Pancreas (tissue), 10 donors: ENCODE measurements at places on chromosomes 12 and 14. TPM values are rescaled to one million over a fixed set of nuclear protein-coding genes. Genes with fewer than 3 reads are reported as not detected.

The OR4K14 gene
- polyA plus RNA-seq = not detected

The PTPRR gene
- polyA plus RNA-seq = 0.23 TPM

The LPAR5 gene
- 0.19 TPM for polyA plus RNA-seq

The ITGB7 gene
- polyA plus RNA-seq = 1.8 TPM

The TAS2R13 gene
- polyA plus RNA-seq = not detected

The MYH6 gene
- 0.72 TPM for polyA plus RNA-seq

The TRHDE gene
- 2.2 TPM for polyA plus RNA-seq

The CAPS2 gene
- 3.9 TPM for polyA plus RNA-seq

The C12orf50 gene
- not detected for polyA plus RNA-seq

The MYBPC1 gene
- polyA plus RNA-seq = 0.59 TPM

The KRT82 gene
- polyA plus RNA-seq = not detected

The KCNK13 gene
- 0.12 TPM for polyA plus RNA-seq

The COCH gene
- polyA plus RNA-seq = 8.5 TPM

GRCh38 chr14:55092341-55092740 is 36.7 kb upstream of the LGALS3 start:
- no peak for DNase-seq

GRCh38 chr14:89912667-89913211 is 41.8 kb downstream of the EFCAB11 start:
- DNase-seq = no peak

DNA sequence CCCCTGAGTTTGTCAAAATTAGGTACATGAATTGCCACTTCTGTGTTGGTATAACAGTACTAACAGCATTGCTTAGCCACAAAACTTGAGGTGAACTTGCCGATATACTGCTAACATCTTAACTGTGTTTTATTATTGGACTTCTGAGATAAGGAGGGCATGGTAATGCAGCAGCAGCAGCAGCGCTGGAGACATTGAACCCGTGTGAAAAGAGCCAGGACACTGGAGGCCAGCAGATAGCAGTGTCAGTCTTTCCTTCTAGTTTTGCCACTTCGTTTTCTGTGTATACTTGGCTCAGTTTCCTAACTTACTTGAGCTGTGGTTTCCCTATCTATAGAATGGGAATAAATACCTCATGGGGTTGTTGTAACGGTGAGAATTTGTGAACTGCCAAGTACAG is 82.7 kb downstream of the KTN1 start:
- no peak for DNase-seq

DNA sequence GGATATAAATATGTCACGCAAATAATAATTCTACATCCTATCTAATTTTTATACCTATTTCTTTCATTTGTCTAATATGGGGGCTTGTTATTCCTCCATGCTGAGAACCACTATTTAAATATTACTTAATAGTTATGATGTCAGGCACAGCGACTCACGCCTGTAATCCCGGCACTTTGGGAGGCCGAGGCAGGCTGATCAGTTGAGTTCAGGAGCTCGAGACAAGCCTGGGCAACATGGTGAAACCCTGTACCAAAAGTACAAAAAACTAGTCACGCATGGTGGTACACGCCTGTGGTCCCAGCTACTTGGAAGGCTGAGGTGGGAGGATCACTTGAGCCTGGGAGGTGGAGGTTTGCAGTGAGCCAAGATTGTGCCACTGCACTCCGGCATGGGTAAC is 45.2 kb downstream of the GXYLT1 start:
- no peak for DNase-seq

DNA sequence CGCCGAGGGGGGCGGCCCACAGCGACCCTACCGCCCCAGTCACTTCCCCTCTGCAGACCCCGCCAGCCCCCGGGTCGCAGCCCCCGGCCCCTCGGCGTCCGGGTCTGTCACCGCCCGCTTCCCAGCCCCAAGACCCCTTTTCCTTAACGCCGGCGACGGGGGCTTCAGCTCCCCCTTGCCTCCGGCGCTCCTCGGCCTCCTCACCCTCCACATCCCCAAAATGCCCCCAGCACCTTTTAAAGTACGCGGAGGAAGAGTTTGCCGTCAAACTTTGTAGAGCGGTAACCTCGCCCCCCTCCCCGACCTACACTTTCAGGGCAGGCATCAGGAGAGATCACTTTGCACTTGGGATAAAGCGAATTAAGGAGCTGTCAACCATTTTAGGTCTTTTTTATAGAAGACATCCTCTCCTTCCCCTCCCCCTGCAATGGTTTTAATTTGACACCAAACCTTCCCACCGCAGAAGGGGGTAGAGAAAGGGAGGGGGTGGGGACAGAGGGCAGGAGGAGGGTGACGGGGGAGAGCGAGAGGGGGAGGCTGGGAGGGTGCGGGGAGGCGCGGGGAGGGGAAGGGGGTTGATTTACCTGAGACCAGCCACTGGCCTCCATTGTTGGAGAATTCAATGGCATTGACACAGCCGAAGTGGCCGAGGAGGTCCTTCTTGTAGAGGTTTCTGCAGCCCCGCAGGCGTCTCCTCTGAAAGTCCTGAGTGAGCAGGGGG is 578 bp downstream of the DCAF5 start:
- DNase-seq = peak; percentile 23

GRCh38 chr12:121009741-121010140 is 6.5 kb downstream of the C12orf43 start:
- peak; percentile 70 for DNase-seq

DNA sequence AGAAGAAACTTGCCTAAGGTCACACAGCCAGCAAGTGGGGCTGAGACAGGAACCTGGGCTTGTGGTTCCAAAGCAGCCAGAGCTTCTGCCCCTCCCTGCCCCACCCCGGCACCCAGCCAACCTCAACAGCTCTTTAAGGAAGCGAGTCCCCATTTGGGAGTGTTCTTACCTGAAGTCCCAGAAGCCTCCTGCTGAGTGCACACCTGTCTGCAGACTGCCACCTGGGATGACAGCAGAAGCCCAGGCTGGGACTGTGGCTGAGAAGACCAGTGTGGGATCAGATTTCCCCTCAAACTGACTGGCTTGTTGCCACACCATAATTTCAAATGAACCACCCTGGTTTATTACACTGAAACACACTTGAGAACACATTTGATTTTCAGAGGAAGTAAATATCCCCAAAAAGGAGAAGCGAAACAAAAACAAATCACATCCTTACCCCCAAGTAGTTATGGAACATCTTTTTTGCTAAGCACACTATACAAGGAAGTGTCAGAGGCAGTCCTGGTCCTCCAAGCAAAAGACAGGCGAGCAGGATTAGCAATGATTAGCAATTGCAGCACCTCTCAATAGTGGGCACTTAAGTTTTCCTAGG is 6.3 kb upstream of the RIN3 start:
- no peak for DNase-seq

- DNase-seq = no peak
These were observed 5.6 kb downstream of the CNOT2 start for GRCh38 chr12:70248876-70249275.

DNA sequence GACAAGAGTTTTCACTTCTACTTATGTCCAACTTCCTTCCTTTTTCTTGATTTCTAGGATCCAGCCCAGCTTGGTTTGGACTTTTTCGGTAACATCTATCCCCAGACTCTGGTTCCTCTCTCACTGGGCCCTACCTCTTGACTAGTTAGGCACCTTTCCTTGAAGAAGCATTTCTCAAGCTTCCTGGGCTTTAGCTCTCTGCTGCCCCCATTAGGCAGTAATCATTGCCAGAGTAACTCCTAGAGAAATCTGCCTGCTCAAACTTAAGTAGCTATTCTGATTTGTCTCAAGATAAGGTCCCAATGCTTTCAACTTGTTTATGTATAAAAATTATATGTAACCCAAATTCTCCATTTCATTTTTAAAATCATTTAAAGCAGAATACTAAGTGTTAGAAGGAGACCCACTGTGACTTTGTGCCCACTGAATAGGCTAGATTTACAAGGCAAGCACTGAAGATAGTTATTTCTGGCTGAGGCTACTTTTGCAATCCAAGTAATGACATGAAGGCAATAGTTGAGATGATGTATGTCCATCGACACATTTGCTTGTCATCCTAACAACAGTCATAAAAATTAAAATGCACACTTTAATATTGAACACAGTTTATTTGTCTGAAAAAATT is 275.0 kb upstream of the G2E3 start:
- no peak for DNase-seq

DNA sequence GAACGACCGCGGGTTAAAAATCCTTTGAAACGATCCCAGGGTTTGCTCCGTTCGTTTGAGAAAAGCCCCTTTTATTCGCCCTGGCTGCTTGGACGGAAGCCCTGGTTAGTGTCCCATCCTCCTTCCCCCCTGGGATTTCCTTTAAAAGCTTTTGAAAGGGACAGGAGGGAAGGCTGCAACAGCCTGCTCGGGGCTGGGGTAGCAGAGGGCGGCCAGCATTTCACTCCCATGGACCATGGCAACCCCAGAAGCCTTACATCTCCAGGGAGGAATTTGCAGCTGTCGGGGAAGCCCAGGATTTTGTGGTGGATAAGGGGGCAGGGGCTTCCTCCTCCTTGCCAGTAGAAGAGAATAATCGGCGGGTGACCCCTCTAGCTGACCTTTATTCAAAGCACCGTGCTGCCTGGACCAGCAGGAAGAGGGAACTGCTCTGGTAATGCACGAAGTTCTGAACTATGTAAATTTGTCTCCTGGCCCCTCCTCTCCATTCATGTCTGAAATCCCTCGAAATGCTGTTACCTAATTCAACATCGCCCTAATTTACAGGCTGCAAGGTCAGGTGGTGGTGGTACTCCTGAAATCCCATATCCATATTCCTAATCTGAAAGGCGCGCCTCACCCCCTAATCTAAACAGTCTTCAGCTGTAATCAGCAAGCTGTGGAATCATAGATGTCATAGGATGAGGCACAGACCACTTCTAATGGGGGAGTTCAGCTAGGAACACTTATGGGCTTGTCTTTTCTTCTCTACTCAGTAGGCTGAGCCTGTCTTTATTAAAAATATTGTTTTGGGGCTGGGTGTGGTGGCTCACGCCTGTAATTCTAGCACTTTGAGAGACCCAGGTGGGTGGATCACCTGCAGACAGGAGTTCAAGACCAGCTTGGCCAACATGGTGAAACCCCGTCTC is 1.0 kb upstream of the CLIP1 start:
- DNase-seq = peak; percentile 15

GRCh38 chr12:66688846-66689439 is 10.1 kb upstream of the GRIP1 start:
- peak; percentile 41 for DNase-seq

GRCh38 chr14:72479461-72479931 is 414.4 kb downstream of the DPF3 start:
- no peak for DNase-seq

DNA sequence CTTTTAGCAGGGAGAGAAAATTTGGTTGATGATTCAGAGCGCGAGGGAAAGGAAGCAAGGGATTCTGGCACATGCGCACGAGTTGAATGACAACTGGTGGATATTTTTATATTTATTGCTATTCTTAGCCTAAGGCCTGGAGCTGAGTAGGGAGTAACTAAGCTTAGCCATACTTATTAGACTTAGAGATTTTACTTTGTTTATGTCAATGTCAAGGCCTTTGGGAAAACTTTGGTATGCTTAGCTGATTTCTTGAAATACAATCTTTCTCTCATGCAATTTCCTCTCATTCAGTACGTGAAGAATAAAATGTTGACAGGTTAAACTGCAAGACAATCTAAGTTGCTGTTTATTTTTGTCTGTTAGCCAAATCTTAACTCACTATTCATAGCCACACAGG is 101.1 kb downstream of the CRADD start:
- DNase-seq = no peak

DNA sequence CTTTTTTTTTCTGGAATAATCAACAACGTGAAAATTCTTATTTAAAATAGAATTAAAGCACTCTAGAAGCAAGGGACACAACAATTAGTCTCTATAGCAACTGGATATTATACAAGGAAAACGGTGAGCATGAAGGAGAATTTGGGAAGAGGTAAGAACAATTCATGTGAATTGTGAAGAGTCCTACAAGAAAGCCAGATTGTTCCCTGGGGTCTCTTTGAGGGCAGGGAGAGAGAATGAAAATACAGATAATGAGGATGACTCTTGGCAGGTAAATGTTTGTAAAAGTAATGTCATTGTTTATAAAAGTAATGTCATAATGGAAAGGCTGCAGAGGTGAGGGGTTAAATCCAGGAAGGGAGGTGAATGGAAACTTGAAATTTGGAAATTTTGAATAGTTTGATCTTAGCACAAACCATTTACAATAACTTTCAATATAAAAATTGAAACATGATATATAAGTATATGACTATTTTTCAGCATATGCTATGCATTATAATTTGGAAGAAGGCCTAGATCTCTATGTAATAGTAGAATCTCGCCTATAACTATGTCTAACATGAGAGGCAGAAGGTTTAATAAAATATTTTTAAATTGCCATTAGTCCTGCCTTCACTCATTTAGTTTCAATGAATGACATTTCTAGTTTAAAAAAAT is 378.8 kb upstream of the DCN start:
- DNase-seq = no peak

- no peak for DNase-seq
These were observed 27.0 kb upstream of the SLC2A14 start for GRCh38 chr12:7899755-7900154.

GRCh38 chr12:57547288-57548012 is 458 bp upstream of the DCTN2 start:
- DNase-seq = no peak

- no peak for DNase-seq
These were observed 210.2 kb downstream of the PTPRO start for GRCh38 chr12:15532364-15532977.

DNA sequence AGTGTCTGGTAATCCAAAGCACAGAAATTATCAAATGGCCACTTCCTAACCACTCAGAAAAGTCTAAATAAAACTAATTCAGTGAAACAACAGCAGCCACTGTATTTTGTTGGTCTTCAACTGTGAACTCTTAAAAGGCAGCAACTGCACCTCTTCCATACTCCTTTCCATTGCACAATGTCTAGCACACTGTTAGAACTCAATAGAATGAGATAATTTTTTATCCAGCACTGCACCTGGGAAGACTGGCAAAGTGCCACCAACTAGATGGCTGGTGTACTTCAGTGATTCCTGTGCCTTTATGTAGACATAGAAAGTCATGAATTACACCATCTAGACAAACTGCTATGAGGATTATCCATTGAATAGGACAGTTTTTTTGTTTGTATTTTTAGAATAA is 26.2 kb downstream of the LGR5 start:
- no peak for DNase-seq

GRCh38 chr12:1319212-1319611 is 275.2 kb downstream of the FBXL14 start:
- no peak for DNase-seq

DNA sequence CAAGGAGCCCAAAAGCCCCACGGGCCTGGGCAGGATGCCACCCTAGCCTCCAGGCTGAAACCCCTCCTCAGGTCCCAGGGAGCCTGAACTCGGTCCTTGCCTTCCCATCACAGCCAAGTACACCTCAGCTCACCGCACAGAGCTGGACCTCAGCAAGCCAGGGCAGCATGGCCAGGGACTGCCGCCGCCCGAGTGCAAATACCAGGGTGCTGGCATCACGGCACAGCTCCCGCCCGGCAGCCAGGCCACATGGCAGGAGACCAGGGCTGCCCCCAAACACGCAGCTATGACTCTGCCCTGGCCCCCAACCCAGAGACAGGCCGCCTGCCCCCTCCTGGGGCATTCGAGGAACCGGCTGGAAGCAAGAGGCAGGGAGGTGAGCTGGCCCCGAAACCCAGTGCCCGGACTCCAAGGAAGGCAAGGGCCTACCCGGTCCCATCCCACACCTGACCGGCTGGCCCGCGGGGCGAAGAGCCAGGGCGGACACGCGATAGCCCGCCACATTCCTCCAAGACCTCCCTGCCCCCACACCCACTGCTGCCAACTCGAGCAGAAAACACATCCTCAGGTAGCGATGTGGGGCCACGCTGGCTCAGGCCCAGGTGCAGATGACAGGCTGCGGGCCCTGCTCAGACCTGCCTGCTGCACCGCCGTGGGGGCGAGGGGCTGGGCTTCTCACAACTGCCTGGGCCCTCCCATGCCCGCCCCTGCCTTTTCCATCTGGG is 2.7 kb downstream of the JAG2 start:
- peak; percentile 43 for DNase-seq
